ENCODE measurements at places on chromosomes 7 and 10. TPM values are rescaled to one million over a fixed set of nuclear protein-coding genes. Genes with fewer than 3 reads are reported as not detected.

Gene AKR1C3
- total RNA-seq: not detected

Gene GPC2
- 2.3 TPM for total RNA-seq

Gene NEURL1
- 2.1 TPM for total RNA-seq

Gene CYP2C9
- not detected for total RNA-seq

Gene LIPN
- total RNA-seq: not detected

Gene YKT6
- 81.0 TPM for total RNA-seq

Gene COL17A1
- not detected for total RNA-seq

Gene SLC35B4
- total RNA-seq: 20.7 TPM

Gene CYP2C8
- 0.21 TPM for total RNA-seq

Gene AKR1C1
- 0.17 TPM for total RNA-seq

Gene CYP3A4
- not detected for total RNA-seq

Gene CPVL
- not detected for total RNA-seq

Gene PVRIG
- 22.4 TPM for total RNA-seq

Gene TMEM184A
- not detected for total RNA-seq

Gene GRID2IP
- total RNA-seq: 0.40 TPM

Gene JMJD1C
- 41.1 TPM for total RNA-seq

Gene ZC3HAV1L
- total RNA-seq: 24.9 TPM

Gene FAM24B
- 9.6 TPM for total RNA-seq

Gene CYREN
- total RNA-seq: 71.4 TPM

Gene ELOVL3
- total RNA-seq: not detected

Gene VPS37D
- total RNA-seq: 0.13 TPM

Gene CDK1
- total RNA-seq: 78.0 TPM

Gene STRIP2
- total RNA-seq: 28.9 TPM

Gene IFIT1B
- not detected for total RNA-seq

Gene FRMD4A
- total RNA-seq: 5.2 TPM

Gene PRKAR2B
- total RNA-seq: 0.97 TPM

Gene SNX8
- total RNA-seq: 49.6 TPM

Gene AP5Z1
- 40.0 TPM for total RNA-seq

Gene ANKRD26
- total RNA-seq: 9.7 TPM

Gene ST8SIA6
- total RNA-seq: not detected

Gene PAXIP1
- total RNA-seq: 30.4 TPM

Gene SPDYE3
- total RNA-seq: not detected

Gene FXYD4
- total RNA-seq: not detected

Gene FLNC
- total RNA-seq: 0.02 TPM

Gene SEMA4G
- 0.71 TPM for total RNA-seq

Gene GNB2
- total RNA-seq: 235 TPM

Gene SLC39A12
- not detected for total RNA-seq

Gene OLAH
- total RNA-seq: 0.17 TPM

Gene DLX5
- total RNA-seq: not detected

Gene ARHGEF35
- 4.8 TPM for total RNA-seq

Gene TMEM270
- total RNA-seq: not detected

Gene STEAP1B
- not detected for total RNA-seq
